Dermis microvascular lymphatic vessel endothelial cell (primary cell): ENCODE measurements at places on chromosomes 5 and 9.

DNA sequence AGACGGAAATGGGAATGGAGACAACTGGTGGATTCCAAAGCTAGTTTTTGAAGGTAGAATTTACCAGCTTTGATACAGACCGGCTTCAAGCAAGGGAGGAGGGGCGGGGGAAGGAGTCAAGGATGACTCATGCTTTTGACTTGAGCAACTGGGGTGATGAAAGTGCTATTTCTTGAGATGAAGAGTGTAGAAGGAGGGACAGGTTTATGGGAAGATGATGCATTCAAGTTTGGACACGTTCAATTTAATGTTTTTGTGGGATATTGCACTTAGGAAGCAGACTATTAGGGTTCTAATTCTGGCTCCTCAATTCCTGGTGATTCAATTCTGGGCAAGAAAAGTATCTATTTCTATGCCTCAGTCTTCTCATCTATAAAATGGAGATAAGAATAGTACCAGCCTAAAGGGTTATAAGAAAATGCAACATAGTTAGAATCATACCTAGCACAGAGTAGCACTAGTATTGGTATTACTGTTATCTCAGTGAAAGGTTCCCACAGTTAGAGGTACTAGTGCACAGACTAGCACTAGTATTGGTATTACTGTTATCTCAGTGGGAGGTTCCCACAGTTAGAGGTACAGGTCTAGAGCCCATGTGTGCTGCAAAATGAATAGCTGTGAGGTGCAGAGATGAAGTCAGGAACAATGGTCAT, 4.6 kb downstream of the NIPAL4 start:
- DNase-seq, result no peak

DNA sequence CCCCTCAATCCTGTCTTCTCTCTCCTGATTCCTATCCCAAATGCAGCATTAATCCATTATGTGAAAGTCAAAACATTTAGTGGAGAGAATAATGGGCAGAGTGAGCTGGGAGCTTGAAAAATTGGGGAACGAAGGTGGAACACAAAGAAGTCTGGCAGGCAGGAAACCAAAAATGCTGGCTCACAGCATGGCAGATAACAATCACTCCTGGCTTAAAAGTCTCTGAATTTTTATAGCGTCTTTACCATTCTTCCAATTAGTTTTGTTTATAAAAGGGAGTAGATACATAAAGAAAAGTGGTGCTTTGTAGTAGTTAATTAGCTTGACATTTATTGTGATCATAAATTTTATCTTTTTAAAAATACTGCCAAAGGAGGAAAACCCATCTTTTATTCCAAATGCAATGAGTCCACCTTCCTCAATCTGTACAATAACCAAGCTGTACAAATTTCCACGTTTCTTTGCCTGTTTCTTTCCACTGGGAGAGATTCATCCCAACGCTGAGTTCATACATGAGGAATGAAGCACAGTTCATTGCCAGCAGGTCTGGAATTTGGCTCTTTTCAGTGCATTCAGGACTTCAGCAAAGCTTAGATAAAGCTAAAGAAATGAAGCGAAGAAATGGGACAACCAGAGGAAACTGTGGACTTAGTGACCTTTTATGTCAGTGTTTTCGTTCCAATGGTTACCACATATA, 174.7 kb downstream of the HMHB1 start:
- no peak for DNase-seq

- DNase-seq, result no peak
Observed at GRCh38 chr5:142840575-142840974, 70.4 kb downstream of the ARHGAP26 start.

- DNase-seq, result no peak
Observed at GRCh38 chr9:1303932-1304331, 253.8 kb downstream of the DMRT2 start.

DNA sequence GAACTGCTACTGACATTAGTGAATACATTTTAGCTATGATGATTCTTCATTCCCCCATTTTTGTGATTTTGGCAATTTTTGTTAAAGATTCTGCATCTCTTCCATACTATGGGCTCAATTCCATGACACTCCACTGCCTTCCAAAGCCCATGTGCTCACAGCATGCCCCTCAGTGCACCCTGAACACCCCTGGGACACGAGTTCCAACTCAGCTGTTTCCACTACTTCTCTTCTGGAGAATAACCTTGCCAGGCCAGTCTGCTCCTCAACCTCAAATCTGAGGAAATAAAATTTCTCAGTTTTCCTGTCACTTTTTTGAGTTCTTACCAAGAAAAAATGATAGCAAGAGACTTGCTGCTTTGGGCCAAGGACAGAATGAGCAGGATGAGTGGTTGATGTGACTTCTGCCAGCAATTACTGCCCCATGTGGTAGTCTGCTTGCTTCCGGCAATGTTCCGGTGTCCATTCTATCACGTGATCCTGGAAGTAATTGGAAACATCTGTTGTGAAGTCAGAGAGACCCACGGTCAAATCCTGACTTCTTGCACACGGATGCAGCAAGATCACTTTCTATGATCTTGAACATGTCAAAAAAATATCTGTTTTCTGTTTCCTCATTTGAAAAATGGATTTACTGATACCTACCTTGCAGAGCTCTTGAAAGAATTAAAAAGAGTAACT, 58.3 kb downstream of the EGFLAM start:
- DNase-seq, result no peak

- DNase-seq, result no peak
Observed at GRCh38 chr5:128681764-128682592, 143.9 kb upstream of the FBN2 start.

DNA sequence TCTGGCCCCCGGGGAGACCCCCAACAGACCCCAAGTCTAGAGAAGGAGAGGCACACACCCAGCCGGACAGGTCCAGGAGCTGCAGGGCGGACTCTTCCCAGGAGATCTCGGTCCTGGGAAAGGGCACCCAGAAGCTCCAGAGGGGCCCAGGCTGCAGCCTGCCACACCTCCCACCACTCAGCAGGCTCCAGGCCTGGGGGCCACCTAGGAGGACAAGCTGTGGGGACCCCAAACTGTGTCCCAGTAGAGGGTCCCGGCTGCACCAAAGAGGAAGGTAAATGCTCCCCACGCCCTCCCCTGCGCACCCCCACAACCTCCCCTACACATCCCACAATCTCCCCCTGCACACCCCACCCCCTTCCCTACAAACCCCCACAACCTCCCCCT, 48.5 kb downstream of the PLEKHG4B start:
- no peak for DNase-seq

- DNase-seq, result no peak
Observed at GRCh38 chr9:77599492-77599891, 48.6 kb downstream of the GNA14 start.

- peak; percentile 58 for DNase-seq
Observed at GRCh38 chr5:62581836-62582597, 3.4 kb downstream of the LRRC70 start.

- no peak for DNase-seq
Observed at GRCh38 chr5:72661405-72661804, 154.2 kb upstream of the ZNF366 start.

DNA sequence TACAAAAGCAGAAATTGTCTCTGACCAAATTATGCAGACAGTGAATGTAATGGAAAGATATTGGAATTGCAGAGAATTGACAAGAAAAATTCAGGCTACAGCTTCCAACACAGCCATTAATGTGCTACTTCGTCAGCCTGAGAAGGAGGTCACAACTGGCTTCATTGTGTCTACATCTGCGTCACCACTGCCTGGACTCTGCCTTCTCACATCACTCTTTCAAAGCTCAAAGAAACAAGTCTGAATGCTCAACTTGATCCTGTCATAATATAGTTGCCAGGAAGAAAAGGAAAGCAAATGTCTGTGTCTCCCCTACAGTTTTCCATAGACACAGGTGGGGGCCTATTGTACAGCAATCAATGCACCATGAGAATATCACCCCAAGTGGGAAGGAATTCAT, 806.5 kb upstream of the CDH10 start:
- DNase-seq, result no peak

DNA sequence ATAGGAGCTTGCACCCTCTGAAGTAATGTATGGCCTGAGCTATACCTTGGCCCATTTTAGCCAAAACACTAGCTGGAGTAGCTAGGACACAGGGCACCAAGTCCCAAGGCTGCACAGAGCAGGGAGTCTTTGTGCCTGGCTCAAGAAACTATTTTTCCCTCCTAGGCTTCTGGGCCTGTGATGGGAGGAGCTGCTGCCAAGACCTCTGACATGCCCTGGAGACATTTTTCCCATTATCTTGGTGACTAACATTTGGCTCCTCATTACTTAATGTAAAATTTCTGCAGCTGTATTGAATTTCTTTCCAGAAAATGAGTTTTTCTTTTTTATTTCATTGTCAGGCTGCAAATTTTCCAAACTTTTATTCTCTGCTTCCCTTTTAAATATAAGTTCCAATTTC, 1099.2 kb downstream of the CDH18 start:
- DNase-seq, result no peak

DNA sequence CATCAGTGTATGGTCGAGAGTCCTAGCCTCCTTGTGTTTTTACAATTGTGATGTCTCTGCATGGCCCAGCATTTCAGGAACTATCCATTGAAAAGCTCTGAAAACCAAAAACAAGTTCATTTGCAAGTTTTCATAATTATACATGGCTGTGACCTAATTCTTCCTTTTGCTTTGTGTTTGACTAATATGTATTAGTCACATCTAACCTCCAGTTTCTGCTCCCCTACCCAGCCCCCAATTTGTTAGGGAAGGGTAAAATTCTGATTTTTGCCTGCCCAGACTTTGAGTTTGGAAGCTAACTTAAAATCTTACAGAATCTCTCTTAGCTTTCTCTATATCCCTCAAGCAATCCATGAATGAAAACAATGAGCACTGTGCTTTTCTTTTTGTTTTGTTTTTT, 128.2 kb upstream of the SEMA6A start:
- no peak for DNase-seq
